Stimulated activated naive CD4-positive, alpha-beta T cell (primary cell): ENCODE measurements at places on chromosomes 13 and 19.

- DNase-seq, result no peak
Observed at GRCh38 chr13:67048084-67048820, 181.9 kb downstream of the PCDH9 start.

DNA sequence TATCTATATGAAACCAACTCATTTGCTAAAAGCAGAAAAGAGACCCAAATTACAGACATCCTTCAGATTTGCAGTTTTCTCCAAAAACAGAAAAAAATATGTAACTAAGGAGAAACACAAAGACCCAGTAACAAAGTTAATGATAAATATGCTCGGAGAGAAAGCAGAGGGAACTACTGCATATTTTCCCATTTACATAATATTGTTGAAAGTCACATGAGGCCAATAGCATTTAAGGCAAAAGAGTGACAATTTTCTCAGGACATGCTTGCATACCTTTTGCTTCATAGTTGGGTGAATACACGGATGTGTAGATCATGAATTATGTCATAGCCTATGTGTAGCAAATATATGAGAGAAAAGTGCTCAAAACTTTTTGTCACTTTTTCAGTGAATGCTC lies 310.3 kb downstream of the EFNB2 start:
- DNase-seq, result no peak

- DNase-seq, result peak; percentile 78
Observed at GRCh38 chr13:48531416-48532255, 1.2 kb downstream of the RCBTB2 start.

GRCh38 chr19:35887197-35887596 lies 13.1 kb downstream of the NFKBID start:
- DNase-seq, result no peak

DNA sequence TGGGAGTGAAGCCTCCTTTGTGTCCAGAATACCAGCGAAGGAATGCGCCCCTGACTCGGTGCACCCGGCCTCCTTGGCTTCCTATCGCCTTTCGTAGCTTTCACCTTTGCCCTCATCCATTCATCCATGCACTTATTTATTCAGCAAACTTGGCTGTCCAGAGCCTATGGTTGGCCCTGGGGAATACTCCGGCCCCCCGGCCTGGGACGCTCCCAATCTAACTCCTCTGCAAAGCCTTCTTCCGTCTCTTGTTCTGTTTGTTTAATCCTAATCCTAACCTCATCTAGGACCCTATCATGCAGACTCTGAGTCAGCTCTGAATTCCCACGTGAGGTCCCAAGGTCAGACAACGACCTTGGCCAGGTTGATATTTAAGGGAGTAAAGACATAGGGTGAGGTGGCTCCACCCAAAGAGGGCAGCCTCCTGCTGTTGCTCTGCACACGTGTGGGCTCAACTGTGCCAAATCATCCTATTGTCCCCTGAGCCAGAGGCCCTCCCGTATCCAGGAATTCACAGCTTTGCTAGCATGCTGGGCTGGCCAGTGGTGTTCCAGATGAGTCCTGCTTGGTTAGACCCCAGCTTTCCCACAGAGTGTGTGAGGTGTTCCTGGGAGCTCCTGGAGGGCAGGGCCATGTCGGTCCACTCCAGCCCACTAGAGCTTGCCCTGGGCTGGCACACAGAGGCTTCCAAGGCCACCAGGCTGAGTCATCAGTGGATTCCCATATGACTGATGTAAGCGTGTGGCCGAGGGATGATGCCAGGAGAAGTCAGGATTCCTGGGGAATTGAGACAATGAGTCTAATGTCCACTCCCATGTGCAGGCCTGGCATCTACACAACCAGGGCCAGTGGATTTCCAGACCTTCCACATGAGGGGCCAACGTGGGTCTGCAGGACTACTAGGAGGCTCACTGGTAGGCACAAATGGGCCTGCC lies 6.5 kb upstream of the CCNE1 start:
- no peak for DNase-seq

DNA sequence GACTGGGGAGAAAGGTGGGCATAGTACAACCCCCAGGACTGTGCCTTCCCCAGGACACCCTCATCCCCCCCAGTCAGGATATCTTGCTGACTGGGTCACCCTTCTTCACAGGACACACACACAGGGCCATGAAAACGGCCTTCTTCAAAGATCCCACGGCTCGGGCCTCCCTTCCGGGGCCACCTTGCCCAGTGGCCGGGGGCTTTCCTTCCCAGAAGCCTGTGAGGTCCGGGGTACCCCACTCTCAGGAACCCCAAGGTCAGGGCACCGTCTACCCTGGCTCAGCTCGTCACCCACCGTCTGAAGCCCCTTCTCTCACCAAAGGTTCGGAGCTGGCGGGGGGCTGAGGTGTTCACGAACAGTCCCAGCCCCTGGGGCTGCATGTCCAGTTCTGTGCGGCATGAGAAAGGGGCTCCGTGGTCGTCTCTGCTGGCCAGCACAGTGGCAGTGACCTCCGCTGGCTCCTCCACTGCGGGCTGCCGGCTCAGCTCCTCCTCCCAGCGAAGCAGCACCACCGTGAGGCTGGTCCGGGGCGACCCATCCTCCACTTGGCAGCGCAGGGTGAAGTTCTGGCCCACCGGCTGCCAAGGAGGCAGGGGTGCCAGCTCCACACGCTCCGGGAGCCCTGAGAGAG lies 2.1 kb upstream of the RAVER1 start:
- DNase-seq, result no peak

DNA sequence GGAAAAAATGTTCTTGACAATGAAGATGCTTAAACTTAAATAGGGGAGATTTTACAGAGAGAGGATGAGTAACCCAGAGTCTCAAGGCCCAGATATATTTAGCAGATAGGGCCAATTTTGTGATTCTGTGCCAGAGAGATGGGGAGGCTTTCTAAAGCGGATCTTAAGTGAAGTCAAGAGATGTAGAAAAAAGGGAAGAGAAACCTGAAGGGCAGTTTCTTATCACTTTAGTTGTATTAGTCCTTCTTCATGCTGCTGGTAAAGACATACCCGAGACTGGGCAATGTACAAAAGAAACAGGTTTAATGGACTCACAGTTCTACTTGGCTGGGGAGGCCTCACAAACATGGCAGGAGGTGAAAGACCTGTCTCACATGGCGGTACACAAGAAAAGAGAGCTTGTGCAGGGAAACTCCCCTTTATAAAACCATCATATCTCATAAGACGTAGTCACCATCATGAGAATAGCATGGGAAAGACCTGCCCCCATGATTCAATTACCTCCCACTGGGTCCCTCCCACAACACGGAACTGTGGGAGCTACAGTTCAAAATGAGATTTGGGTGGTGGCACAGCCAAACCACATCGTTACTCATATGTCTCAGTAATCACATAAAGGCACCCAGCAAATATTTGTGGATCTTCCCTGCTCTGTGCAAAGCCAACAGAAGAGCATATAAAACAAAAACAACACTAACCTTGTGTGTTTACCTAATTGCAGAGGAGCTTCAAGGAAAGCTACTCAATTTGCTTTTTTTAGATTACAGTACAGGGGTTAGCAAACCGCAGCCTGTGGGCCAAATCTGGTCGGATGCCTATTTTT lies 102.6 kb upstream of the MYCBP2 start:
- DNase-seq, result no peak

DNA sequence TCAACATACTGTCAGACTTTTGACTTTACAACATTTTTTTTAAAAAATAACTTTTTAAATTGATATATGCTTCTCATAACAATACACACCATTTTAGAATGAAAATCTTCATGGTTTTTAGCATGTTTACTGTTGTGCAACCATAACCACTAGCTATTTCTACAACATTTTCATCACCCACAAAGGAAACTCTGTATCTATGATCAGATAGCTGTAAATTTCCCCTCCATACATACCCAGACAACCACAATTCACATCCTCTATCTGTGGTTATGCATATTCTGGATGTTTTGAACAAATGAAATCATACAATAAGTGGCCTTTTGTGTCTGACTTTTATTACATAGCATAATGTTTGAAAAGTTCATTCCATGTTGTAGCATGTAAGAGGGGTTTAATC lies 1666.0 kb downstream of the EFNB2 start:
- no peak for DNase-seq

GRCh38 chr19:15154002-15154612 lies 46.7 kb downstream of the NOTCH3 start:
- DNase-seq, result no peak

DNA sequence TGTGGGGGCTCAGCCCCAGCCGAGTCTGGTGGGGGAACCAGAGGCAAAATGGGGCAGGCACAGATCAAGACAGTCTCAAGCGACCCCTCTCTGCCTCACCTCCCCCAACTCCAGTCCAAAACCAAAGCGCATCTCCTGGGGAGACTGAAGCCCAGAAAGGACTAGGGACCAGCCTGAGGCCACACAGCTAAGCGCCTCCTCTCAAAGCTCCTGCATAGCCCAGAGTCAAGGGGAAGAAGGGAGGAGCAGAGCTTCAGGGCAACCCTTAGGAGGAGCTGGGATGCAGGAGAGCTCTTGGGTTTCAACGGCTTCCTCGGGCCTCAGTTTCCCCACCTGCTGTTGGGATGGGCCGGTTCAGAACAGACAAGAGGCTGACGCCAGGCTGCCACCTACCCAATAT lies 19.9 kb upstream of the SEMA6B start:
- no peak for DNase-seq

- no peak for DNase-seq
Observed at GRCh38 chr13:36912369-36912768, 7.7 kb downstream of the SMAD9 start.

- no peak for DNase-seq
Observed at GRCh38 chr13:38213314-38213713, 136.3 kb upstream of the UFM1 start.

GRCh38 chr19:36574741-36575140 lies 1.6 kb upstream of the ZNF529 start:
- DNase-seq, result no peak

DNA sequence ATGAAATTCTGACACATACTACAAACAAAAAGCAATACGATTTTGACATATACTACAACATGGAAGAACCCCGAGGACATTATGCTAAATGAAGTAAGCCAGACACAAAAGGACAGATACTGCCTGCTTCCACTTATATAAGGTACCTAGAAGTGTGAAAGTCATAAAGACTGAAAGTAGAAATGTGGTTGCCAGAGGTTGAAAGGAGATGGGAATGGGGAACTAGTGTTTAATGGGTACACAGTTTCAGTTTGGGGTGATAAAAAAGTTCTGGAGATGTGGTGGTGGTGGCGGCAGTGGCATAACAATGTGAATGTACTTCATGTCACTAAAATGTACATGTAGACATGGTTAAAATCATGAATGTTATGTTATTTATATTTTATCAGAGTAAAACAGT lies 12.1 kb upstream of the NDFIP2 start:
- DNase-seq, result no peak

- no peak for DNase-seq
Observed at GRCh38 chr13:57673197-57673596, 41.7 kb downstream of the PCDH17 start.

GRCh38 chr13:96780105-96780504 lies 214.2 kb downstream of the OXGR1 start:
- DNase-seq, result no peak

DNA sequence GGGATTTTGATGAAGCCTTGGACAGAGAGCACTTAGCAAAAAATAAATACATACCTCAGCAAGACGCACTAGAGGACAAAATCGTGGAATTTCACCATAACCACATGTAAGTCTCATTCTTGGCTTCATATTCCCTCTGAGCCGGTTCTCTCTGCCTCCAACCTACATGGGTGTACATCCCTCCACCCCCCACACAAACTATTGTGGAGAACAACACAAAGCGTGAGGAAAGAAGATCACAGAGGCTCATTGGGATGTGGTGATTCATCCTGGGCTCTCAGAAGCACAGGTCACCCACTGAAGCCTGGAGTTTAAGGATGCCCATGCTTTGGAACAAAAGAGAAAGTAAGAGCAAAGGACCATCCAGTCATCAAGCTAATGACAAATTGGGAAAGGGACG lies 192.2 kb downstream of the STK24 start:
- no peak for DNase-seq

DNA sequence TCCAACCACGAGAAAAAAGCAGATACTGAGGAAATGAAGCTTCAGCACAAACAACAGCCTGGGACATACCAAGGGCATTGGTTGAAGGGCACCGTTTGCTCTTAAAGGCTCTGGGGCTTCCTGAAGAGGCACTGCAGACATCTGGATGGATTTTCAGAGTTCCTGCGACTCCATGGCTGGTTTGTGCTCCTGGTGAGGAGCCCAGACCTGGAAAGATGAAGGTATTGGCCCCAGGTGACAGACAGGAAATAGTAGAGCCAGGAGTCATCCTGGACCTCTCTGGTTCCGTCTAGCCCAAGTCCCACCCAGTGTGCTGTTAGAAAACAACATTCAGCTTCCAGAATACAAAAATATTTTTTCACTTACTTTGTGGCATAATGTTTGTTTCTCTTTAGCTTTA lies 6.3 kb downstream of the IL17D start:
- DNase-seq, result no peak

DNA sequence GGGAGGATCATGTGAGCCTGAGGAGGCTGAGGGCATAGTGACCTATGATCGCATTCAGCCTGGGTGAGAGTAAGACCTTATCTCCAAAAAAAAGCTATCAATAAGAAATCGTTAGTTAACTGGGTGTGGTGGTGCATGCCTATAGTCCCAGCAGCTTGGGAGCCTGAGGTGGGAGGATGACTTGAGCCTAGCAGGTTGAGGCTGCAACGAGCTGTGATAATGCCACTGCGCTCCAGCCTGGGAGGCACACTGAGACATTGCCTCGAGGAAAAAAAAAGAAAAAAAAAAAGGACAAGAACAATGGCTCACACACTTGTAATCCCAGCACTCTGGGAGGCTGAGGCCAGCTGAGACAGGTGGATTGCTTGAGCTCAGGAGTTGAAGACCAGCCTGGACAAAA lies 16.2 kb downstream of the PSPC1 start:
- no peak for DNase-seq

DNA sequence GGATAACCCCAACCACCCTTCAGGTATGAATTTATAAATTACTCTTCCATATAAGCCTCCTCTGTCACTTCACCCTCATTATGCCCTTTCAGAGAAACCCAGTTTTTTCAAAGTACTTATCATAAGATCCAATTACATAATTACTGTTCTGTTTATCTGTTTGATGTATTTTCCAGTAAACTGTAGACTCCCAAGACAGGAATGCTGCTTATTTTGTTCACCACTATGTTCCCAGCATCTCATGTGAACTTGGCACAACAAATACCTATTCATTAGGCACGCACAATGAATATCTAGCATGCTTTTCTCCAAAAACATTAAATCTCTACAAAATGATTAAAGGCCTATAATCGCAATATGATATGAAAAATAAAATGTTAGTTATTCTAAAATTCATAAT lies 13.2 kb downstream of the ENOX1 start:
- DNase-seq, result no peak
